DMS79 treated with DMSO at 0.1 percent for 48 hours (cell line): ENCODE measurements at places on chromosomes 11 and 22.

DNA sequence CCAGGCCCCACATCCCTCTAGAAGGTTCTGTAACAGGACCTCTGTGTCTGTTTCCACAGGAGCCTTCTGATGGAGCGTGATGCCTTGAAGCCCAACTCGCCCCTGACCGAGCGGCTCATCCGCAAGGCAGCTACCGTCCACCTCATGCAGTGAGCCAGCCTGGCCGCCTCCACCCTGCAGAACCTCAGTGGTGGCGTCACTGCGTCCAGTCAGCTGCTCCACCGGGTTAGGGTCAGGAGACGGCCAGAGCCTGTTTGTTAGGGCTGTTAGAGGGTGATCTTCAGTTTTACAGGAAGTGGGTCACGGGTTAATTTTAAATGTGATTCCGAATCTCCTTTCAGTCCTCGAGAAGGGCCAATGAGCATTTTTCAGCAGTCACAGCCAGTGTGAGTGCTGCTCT lies 3.9 kb upstream of the GTSE1 start:
- DNase-seq: no peak

- DNase-seq: no peak
These were observed 4.7 kb downstream of the CSDC2 start for GRCh38 chr22:41565403-41566054.

- no peak for DNase-seq
These were observed 9.3 kb upstream of the MMP13 start for GRCh38 chr11:102964867-102965266.

- no peak for DNase-seq
These were observed 20.1 kb upstream of the SMIM35 start for GRCh38 chr11:118106789-118107335.

GRCh38 chr22:45807156-45807915 lies 135.7 kb downstream of the ATXN10 start:
- DNase-seq: no peak

DNA sequence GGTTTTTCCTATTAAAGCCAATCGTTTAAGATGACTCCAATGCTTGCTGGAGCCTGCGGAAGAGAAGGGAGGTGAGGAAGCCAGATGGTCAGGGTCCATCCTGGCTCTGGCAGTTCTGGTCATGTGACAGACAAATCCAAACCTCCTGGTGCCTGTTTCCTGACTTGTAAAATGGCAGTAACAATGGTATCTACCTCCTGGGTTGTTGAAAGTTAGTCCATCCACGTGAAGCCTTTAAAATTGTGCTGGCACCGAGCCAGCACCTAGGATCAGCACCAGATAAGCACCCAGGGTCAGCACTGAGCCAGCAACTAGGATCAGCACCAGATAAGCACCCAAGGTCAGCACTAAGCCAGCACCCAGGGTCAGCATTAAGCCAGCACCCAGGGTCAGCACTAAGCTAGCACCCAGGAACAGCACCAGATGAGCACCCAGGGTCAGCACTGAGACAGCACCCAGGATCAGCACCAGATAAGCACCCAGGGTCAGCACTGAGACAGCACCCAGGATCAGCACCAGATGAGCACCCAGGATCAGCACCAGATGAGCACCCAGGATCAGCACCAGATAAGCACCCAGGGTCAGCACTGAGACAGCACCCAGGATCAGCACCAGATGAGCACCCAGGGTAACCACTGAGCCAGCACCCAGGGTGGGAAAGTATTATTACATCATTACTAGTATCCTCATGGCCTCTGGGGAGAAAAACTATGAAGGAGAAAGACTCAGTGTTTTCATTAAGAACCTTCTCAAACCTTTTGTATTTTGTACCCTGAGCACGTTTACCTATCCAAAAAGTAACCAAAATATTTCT lies 17.2 kb downstream of the KIAA0930 start:
- no peak for DNase-seq

- DNase-seq: peak; percentile 48
These were observed 116.6 kb downstream of the CEP164 start for GRCh38 chr11:117444256-117444655.

DNA sequence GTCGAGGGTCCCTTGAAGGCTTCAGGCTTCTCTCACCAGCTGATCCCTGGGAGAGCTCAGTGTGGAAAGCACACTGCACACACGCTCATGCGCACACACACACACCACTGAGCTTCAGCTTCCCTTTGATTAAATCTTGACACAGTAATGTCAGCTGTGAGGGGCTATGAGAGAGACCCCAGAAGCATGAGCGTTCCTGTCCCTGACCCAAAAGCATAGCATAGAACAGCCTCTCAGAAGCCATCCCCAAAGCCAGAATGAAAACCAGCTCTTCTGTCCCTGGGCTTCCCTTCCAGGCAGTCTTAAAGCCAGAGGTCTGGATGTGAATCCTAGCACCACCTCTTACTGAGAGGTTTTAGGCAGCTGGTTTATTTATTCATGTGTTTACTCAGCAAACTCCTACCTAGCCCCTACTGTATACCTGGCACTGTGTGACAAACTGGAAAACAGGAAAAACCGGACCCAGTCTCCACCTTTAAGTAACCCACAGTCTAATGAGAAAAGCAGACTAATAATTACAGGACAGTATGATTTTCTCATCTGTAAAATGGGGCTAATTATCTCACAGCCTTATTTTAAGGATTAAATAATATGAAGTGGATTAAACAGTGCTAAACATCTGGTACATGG lies 15.9 kb downstream of the GALNT18 start:
- DNase-seq: no peak

DNA sequence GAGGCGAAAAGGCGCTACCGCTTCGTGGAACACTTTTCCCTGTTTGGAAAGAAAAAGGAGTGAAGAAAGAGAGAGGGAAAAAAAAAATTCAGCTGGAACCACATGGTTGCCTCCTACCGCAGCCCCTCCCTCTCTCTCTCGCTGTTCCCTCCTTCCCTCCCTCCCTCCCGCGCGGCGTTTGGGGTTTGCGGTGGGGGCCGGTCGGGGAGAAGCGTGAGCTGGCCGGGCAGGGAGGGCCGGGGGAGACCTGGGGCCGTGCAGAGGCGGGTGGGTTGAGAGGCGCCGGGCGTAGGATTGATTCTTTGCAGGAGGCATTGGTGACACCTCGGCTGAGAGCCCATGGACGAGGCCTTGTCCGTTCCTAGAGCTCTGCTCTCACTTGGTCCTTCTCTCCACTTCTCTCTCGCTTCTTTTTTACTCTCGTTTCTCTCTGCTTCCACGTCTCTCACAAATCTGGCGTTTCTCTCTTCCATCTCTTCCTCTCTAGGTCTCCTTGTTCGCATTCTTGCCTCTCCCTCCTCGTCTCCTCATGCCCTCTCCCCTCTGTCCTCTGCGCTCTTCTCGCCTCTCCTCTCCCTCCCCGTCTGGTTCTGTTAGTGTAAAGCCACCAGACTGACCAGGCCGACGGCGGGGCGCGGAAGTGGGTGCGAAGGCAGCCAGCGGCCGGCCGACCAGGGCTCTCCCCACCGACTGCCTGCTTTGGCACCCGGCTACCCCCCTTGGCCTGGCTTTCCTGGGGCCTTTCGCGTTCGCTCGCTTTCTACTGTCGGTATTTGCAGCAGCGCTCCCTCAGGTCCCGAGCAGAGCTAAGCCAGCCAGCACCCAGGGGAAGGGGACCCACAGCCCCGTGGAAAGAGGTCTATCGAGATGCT lies at the start of gene CLMP:
TSS of gene CLMP (minus strand) at position 61 of the 872 bp plus-strand sequence. CDS start 308 bp downstream, outside the sequence.
- peak; percentile 74 for DNase-seq

DNA sequence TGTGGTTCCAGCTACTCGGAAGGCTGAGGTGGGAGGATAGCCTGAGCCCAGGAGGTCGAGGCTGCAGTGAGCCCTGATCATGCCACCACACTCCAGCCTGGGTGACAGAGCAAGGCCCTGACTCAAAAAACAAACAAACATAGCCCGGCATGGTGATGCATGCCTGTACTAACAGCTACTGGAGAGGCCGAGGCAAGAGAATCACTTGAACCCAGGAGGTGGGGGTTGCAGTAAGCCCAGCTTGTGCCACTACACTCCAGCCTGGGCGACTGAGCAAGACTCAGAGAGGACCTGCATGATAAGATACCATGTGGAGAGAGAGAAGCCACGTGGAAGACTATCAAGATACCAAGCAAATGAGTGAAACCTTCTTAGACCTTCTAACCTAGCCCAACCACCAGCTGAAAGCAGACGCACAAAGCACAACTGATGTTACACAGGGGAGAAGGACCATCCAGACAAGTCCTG lies 36.1 kb downstream of the AMBRA1 start:
- no peak for DNase-seq

DNA sequence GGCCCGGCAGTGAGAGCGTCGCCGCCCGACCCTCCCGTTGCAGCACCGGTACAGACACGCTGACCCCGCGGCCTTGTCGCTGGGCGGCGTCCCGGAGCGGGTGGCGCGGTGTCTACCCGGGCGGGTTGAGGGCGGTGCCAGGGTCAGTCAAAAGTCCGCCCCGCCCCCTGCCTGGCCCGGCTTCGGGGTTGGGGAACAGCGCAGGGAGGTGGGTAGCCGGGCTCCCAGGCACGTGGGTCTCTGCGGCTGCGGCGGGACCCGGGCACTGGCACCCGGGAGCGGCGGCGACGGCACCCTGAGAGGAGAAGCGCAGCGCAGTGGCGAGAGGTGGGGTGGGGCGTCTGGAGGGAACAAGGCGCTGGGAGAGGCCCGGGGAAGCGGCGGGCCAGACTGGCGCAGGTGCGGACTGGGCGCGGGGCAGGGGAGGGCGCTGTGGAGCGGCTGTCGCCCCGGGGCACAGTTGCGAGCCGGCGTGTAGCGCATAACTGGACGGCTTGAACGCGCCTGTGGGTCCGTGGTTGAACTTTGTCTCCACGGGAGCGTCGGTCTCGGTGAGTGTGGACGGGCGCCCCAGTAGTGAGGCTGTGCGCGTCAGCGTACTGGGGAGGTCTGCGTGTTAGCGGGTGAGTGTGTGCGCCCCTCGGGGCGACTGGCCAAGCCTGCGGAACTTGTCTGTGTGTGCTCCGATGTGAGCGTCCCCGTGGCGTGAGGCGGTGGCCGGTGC lies at the start of gene P2RY2:
TSS of gene P2RY2 (plus strand) at position 176 of the 724 bp plus-strand sequence. CDS start 15,879 bp downstream, outside the sequence.
- peak; percentile 34 for DNase-seq

DNA sequence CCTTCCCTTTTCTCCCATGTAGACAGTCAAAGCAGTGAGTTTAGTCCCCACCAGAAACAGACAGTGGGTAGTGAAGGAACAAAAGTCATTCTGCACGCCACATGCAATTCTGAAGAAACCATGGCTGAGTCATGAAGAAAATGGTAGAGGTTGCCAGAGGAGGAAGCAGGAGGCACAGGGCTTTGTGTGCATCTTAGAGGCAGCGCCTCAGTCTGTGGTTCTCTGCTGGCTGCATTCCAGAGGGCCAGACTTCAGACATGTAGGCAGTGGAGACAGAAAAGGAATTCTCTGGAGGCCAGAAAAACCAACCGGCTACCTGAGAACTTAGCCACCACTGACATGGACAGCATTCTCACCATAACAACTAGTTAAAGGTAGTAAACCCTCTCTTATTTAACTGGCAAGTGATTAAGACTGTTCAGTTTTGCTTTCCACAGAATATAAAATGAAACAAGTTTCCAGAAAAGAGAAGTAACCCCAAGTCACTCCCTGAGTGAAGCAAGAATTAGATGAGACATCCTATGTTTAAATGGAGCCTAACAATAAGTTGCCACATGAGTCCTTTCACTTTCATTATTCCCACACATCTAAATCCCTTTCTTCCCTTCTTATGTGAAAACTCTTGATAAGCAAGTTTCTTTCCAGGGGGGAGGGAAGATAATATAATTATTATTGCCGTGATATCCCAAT lies 556.1 kb downstream of the SOX6 start:
- DNase-seq: peak; percentile 10

DNA sequence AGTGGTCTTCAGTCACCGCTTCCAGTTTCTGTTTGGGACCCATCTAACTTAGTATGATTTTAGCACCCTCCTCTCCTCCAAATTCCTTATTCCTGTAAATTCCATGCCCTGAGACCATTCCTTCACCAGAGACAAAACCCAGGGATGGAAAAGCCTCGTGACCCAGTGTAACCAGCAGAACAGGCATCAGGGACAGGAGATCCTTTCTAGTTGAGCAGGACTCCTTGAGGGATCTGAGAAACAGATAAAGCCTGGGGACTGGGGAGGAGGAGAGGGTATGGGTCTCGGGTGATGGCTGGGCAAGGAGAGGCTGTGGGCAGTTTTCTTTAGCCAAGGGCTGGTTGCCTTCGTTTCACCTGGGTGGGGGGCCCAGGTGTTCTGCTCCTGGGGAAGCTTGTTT lies 40.9 kb downstream of the TEAD1 start:
- DNase-seq: no peak

DNA sequence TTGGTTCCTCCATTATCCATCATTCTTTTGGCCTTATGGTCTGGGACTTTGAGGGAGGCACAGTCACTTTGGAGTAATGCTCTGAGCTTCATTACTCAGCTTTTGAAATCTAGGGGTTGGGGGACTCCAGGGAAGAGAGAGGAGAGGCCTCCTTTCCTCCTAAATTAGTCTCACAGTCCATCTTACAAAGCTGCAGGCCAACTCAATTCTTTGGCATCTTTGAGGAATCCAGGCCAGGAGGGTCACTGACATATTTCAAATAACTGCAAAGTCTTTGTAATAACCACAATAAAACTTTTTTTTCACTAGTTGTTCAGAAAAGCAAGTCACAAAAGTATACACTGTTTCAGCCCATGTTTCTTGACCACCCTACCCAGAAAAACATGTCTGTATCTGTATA lies 73.3 kb upstream of the FAR1 start:
- DNase-seq: no peak

DNA sequence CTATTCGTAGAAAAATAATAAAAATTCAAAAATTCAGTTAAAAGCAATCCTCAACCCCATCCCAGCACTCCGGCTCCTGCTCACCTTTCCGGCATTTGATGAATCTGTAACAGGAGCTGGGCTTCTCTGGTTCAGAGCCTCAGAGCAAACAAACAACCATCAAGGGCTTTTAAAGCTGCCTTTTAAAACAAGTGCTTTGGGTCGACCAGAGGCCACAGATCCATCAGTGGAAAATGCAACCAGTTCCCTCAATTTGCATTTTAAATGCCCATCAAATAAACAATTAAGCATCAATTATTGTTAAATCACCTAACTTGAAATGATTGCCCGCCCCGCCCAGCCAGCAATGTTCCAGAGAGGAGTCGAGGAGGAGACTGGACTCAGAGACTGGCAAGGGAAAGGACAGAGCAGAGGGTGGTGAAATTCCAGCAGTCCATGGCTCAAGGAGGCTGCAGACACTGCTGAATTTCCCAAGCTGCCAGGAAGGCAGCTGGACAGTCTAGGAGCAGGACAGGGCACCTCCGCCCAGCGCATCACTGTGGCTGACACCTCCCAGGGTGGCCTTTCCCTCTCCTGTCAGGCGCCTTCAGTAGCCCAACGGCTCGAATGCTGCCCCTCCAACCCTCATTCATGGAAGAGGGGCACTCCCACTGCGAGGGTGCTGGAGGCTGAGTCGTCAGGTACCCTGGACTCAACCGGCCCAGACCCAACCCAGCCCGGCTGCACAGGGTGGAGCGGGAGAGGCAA lies 7.5 kb downstream of the FXYD6 start:
- peak; percentile 97 for DNase-seq

GRCh38 chr11:61534025-61534932 lies 25.7 kb downstream of the LRRC10B start:
- no peak for DNase-seq
